Large intestine (tissue), 12 donors: ENCODE measurements at places on chromosomes 5 and 9. TPM values are rescaled to one million over a fixed set of nuclear protein-coding genes. Genes with fewer than 3 reads are reported as not detected.

Gene AK3
- polyA plus RNA-seq, result 80.4 TPM

Gene CENPH
- 11.1 TPM for polyA plus RNA-seq

DNA sequence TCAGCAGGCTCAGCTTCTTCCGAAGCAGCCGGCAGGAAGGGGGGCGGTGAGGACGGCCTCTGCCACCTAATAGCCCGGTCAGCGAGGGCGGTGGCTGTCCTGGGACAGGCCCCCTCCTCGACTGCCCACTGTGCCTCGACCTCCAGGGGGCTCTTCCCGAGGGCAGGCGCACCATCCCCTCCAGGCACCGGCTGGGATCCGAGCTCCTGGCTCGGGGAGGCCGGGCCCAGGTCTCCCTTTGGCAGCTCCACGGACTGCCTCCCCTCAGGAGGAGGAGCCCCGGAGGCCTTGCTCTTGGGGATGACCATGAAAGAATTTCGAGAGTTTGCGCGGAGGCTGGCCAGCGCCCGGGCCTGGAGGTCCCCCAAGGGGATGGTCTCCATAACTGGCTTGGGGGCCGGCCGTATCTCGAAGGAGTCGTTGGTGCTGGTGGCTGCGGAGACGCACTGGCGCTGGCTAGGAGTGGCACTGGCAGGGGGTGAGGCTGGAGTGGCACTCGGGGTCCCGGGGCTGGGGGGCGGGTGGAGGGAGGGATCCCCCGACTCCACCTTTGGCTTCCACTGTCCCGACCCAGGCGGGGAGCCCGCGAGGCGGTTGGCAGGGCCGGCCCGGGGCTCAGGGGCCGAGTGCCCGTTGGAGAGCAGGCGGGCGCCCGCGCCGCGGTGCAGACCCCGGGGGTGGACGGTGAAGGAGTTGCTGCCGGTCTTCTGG lies 975 bp downstream of the TPRN start:
- DNase-seq, result no peak

DNA sequence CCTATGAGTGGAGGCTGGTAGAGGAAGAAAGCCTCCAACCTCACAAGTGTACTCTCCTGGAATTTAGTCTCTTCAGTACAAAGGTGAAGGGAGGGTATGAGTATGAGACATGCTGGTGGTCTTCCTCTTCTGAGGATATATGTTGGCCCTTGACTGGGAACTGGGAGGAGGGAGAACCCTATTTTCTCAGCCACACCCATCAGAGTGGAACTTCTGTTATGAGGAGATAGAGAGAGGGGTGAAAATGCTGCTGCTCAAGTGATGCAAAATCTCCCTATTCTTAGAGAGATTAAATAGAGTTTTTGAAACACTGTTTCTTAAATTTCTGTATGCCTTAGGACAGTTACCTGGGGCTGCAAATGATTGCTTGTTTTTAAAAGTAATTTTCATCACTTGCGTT lies 203.4 kb upstream of the PRR16 start:
- DNase-seq, result no peak

- peak; percentile 92 for DNase-seq
These were observed 94.6 kb downstream of the ALDH1A1 start for GRCh38 chr9:72858089-72858912.

GRCh38 chr9:123753016-123753415 lies 176.9 kb downstream of the DENND1A start:
- no peak for DNase-seq

GRCh38 chr9:84300271-84300670 lies 40.3 kb downstream of the SLC28A3 start:
- no peak for DNase-seq

GRCh38 chr5:100464418-100464817 lies 70.8 kb upstream of the FAM174A start:
- no peak for DNase-seq

DNA sequence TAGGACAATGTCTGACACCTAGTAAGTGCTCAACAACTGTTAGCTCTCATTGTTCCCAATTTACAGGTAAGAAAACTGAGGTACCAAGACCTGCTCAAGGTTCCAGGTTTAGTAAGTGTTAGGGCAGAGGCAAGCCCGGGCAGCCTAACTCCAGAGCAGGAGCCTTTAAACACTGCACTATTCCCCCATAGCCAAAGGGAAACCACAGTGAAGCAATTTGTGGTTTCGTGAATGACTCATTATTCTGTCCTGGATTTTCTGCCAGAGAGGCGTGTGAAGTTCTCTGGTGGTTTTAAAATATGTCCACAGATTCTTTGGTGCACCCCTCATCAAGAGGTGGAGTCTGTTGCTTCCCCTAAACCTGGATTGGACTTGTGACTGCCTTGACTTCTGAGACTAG lies 1.0 kb upstream of the MCC start:
- DNase-seq, result no peak

DNA sequence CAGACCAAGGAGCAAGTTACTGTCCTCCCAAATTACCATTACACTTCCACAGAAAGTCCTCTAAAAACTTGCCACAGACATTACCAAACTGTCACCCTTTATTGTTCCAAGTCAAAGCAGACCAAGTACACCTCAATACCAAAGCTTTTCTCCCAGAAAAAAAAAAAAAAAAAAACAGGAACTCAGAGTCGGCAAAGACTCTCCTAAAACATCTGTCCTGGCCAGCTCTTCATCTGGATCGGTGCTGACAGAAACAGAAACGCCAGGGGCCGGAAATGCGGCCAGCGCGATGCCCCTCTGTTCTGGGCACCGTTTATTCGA lies 718 bp downstream of the DEPDC1B start:
- no peak for DNase-seq
